NCI-H1436 (cell line): ENCODE measurements at places on chromosomes 5 and 9.

DNA sequence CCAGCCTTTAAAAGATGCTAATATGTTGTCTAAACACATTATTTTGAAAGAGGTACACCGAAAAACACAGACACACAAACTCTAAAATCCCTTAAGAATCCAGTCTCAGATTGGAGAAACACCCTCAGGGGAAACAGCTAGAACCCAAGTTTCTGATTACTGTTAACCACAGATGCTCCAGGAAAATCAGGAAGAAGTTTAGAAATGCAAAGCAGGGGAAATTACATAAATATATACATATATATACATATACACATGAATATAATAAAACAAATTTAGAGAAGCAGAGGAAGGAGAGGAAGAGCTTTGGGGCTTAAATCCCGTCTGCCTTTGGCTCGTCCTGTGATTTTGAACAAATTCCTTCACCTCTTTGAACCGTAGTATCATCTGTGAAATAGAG is 73.2 kb upstream of the KLF4 start:
- DNase-seq: no peak

DNA sequence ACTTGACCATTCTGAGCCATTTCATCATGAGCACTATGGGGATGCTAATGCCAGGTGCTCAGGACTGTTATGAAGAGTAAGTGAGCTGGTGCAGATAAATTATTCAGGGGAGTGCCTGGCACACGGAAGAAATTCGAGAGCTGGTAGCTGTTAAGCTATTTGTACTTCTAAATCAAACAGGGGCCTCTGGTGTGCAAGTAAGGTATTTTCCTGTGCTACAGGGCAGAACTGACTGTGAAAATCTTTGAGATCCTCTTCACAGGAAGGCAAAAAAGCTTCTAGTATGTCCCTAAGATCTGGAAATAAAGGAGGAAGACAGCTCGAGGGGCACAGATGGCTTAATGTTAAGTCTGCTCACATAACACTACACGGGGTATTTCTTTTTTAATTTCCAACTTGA is 106.3 kb upstream of the SPOCK1 start:
- peak; percentile 43 for DNase-seq

DNA sequence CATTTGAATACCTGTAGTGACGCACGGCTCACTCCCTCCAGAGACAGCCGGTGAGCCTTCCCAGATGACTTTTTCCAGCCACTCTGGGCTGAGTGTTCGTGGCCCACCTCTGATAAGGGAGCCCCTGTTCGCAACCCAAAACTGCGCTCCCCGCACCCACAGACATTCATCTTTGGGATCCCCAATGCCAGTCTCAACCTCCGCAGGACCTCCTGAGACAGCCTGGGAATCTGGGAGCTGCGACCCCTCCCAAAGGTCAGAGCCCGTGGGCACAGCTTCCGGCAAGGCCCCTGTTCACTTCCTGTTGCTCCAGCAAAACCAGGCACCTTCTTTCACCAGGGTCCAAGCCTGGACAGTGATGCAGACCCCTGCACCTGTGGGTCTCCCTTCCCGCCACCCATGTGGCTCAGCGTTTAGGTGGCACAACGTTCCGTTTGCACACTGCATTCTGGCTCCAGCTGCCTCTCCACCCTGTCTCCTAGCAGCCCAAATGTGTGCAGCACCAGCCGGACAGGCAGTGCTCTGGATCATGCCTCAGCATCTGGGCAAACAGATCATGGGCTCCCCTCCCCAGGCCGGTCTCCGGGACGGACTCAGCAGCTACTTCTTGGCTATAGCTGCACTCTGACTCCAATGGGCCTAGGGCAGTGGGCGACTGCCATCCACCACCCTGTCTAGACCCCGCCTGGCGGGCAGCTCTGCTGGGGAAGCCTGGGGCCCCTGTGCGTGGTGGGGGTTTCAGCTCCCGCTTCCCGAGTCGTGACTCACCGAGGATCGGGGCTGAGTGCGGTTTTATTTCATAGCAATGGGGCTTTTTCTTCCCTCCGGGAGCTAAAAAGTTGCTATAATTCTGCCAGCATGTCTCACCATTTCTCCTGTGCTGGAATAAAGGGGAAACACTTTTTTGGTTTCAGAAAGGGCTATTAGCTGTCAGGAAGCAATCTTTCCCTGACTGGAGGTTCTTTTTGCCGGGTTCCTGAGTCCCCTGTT is 156.0 kb downstream of the OLFM1 start:
- no peak for DNase-seq

GRCh38 chr9:16003785-16004184 is 450.9 kb downstream of the CCDC171 start:
- no peak for DNase-seq

DNA sequence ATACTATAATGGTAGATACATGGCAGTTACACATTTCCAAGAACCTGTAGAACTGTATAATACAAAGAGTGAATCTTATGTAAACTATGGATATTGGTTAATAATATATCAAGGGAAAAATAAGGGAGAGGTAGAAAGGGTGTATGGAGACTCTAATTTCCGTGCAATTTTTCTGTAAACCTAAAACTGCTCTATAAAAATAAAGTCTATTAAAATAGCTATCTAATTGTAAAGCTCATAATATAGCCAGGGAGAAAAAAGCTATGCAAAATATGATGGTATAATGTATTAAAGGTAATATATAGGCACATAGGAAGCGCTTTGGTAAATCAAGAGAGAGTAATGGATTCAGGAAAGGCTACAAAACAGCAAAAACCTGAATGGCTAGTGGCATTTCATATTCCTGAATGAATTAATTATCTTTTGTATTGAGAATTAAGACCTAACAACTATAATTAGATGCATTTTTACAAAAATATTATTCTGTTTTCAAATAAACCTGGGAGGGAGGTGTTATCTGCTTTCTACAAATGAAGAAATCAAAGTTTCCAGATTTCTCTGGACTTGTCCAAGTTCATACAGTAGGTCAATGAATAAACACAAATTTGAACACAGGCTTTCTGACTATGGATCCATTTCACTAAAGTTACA is 22.8 kb downstream of the ANXA1 start:
- DNase-seq: no peak

GRCh38 chr5:41649659-41650058 is 139.3 kb upstream of the PLCXD3 start:
- no peak for DNase-seq

GRCh38 chr9:27394154-27394825 is 97.3 kb upstream of the EQTN start:
- no peak for DNase-seq

DNA sequence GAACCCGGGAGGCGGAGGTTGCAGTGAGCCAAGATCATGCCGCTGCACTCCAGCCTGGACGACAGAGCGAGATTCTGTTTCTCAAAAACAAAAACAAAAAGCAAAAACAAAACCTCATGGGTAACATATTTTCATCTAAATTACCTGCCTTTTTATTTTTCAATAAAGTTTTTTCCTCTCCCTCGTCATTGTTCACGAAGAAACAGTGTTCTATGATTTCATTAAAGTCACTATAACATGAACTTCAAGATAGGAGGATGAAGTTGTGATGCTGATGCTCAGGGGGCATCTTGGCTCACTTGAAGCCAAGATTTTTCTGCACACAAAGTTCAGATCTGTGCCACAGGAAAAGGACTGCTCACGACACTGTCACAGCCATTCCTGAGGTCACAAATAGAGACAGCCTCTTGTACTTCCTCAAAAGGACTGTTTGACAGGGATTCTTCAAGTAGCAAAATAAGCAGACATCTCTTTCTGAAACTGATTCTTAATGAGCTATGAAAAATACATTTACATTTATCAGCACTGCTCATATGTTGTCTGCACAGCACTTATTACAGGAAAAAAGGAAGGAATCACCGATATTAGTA is 16.1 kb downstream of the NIPSNAP3B start:
- no peak for DNase-seq

GRCh38 chr9:94839398-94839797 is 112.9 kb downstream of the AOPEP start:
- no peak for DNase-seq

DNA sequence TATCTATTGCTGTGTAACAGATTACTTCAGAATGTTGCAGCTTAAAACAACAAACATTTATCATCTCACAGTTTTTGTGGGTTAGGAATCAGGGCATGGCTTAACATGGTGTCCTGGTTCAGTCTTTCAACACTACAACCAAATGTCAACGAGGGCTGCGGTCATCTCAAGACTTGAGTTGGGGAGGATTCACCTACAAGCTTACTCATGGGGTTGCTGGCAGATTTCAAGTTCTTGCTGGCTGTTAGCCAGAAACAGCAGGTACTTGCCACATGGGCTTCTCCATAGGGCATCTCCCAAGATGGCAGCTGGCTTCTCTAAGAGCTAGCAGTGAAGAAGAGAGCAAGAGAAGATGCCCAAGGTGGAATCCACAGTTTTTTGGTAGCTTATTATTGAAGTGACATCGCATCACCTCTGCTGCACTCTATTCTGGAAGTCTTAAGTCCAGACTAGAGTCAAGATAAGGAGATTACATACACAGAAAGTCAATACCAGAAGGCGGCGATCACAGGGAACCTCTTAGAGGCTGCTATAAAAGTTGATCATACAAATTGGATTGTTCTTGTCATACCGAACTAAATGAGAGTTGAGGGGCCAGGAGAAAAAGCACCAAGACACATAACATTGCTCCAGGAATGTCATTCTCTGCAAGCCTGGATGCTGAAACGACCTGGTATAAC is 42.2 kb downstream of the C9orf153 start:
- no peak for DNase-seq

DNA sequence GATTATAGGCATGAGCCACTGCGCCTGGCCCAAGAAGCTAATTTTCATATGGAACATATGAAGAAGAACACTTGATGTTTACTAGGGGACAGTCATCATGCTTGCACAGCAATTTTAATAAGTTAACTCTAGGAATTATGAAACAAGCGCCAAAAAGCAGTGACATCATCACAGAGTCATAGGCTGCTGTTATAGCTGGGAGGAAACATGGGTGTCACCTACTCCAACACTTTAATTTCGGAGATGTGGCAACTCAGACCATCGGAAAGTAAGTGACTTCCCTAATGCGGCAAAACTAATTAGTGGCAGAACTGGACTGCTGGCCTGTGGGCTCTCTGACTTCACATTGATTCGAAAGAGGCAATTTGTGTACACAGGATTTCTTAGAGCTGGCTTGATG is 38.1 kb upstream of the EQTN start:
- no peak for DNase-seq

GRCh38 chr5:40359093-40359492 is 320.6 kb upstream of the PTGER4 start:
- no peak for DNase-seq

DNA sequence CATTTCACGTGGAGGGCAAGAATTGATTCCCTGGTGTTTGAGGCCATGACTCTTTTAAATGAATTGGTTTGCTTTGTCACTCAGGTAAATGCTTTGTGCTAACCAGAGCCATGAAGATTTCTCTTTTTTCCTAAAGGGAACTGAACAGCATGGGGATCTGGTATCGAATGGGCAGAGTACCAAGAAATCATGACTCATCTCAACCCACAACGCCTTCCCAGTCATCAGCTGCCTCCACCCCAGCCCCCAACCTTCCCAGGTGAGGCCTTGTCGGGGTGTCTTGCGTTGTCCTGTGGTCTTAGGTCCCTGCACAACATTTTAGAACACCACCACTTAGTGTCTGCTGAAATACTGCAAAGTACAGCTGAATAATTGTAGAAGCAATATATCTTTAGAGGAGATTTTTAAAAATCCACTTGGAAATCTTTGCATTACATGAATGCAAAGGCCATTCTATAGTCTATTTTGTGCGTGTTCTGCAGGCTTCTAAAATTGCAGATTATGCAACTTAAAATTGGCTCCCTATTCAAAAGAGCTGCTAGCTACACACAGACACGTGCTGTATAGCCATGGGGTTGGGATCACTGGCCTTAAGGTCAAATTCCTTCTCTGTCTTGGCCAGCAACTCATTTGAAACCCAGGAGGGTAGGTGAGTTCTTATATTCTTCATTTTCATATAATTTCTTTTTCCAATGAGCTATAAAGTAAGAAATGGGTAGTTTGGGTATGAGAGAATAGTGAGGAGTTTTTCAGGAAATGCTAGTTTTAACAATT is 69.0 kb downstream of the MVB12B start:
- DNase-seq: no peak

- DNase-seq: no peak
These were observed 245.3 kb downstream of the ENC1 start for GRCh38 chr5:74394916-74395880.

DNA sequence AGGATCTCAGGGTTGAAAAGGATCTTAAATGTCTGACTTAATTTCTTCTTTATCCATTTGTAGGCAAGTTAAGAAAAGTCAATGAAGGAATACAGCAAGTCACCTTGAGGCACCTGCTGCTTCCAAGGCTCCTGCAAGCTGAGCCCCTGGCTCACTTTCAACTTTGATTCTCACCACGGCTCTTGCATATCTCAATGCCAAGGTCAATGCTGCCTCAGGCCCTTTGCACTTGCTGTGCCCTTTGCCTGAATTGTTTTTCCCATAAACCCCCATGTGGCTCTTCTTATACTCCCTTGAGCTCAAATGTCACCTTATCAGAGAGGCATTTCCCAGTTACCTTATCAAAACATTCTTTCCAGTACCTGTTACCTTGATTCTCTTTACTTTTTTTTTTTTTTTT is 144.3 kb upstream of the RAPGEF1 start:
- DNase-seq: no peak

DNA sequence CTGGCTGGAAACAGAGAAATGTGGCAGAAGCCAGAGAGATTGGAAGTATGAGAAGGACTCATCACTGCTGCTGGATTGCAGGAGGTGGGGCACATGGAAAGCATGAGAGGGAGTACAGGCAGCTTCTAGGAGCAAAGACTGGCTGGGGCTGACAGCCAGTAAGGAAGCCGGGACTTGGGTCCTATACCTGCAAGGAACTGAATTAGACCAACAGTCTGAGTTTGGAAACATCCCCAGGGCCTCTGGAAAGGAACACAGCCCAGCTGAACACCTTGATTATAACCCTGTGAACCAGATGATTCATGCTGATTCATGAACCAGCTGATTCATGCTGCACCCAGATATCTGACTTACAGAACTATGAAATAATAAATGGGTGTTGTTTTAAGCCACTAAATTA is 93.4 kb downstream of the OSTF1 start:
- DNase-seq: no peak

- DNase-seq: no peak
These were observed 130.1 kb downstream of the FBN2 start for GRCh38 chr5:128407944-128408343.

- no peak for DNase-seq
These were observed 114.3 kb upstream of the PCSK5 start for GRCh38 chr9:75775966-75776691.

GRCh38 chr9:83199240-83199639 is 136.3 kb upstream of the RASEF start:
- peak; percentile 43 for DNase-seq
